T-helper 9 cell (primary cell): ENCODE measurements at places on chromosomes 7 and 10.
A peak's percentile ranks its signal among the peaks of the same experiment; 100 is the strongest.

DNA sequence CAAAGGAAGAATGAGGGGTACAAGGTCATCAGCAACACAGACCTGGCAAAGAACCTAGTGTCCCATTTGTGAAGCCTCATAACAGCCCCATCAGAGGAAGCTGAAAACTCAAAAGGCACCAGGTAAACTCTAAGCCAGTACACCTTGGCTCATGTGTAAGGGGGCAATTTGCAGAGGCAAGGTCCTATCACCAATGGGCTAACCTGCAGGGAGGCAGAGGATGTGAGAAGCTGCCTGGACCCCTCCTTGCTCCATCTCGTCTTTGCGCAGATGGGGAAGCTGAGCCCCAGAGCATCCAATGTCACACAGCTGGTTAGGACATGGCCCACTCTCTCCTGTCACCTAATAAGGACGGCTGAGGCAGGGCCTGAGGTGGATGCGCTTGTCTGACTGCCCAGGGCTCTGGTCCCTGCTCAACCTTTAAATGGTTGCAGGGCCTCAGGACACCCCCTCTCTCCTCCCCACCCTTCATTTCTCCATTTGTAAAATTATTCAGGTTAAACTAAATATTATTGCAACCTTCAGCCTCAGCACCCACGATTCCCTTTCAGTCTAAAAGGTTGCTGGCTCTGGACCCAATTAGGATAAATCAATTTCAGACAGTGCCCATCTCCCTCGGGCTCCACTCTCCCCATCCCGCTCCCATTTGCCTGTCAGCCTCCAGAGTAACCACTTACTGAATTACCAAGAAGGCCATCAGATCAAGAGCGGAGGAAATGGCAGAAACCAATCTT, 135.3 kb downstream of the OAT start:
- DNase-seq, result no peak

DNA sequence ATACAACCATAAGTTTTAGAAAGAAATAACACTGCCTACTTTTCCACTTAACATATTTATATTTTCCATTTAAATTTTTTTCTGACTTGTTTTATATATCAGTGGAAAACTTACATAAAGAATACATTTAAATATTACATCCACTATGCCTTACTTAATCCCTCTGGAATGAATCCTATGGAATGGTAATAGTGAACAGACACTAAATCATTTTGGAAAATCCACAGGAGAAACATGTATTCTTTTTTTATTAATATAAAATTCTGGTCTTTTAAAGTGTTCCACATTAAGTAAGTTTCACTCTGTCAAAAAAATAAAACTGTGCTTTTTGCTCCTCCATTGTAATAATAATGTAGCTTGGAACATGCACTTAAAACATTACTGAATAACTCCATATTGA, 236.8 kb upstream of the LRRN3 start:
- DNase-seq, result no peak

GRCh38 chr7:5615190-5616070, 166.0 kb downstream of the RNF216 start:
- no peak for DNase-seq

- no peak for DNase-seq
Observed at GRCh38 chr10:123784646-123785045, 107.0 kb downstream of the CPXM2 start.

DNA sequence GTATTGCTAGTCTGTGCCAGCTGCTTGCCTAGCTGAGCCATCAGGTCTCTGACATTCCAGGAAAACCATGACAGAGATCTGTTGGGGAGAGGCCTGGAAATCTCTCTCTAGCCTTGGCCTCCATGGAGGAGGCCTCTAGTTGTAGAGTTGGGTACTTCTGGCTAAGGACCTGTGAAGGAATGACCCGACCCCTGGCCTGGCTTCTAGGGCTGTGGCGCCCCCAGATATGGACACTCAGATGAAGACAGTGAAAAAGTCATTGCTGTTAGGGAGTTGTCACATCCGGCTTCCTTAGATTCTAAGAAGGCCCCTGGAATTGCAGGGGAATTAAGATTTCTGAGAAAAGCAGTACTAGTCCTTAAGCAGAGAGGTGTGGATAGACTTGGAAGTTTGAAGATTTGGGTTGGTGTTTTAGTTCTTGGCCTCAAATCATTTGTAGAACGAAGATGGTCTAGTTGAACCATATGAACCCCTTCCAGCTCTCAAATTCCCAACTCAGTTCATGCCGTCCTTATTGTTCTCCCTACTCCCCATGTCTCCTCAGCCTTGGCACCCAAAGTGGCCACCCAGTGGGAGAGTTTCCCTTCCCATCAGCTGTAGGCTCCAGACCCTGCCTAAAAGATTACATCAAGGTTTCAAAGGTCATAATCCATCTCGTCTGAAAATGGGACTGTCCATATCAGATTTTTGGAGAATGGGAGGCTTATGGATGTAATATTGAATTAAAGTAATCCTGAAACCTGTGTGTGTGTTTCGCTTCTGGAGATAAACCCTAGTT, 7.0 kb downstream of the HHEX start:
- DNase-seq, result no peak

- DNase-seq, result peak; percentile 36
Observed at GRCh38 chr10:49187950-49188761, at the start of gene TMEM273. Gene TMEM273, minus strand, starts transcription at chr10:49188391. Its CDS starts 55 bp downstream, at chr10:49188336.
